ENCODE measurements at places on chromosomes 16 and 17. TPM values are rescaled to one million over a fixed set of nuclear protein-coding genes. Genes with fewer than 3 reads are reported as not detected.

The INCA1 gene
- polyA plus RNA-seq = not detected

The P2RX1 gene
- polyA plus RNA-seq = not detected

The SULT1A1 gene
- polyA plus RNA-seq = not detected

The NQO1 gene
- polyA plus RNA-seq = 5.1 TPM

The CNGB1 gene
- 20.7 TPM for polyA plus RNA-seq

The WNT3 gene
- polyA plus RNA-seq = 7.6 TPM

The TMIGD1 gene
- polyA plus RNA-seq = not detected

The KRT24 gene
- polyA plus RNA-seq = 0.83 TPM

The TGFB1I1 gene
- 0.38 TPM for polyA plus RNA-seq

The ZMYND15 gene
- not detected for polyA plus RNA-seq

The GPR179 gene
- polyA plus RNA-seq = not detected

The HOXB9 gene
- not detected for polyA plus RNA-seq

The DUSP3 gene
- 38.8 TPM for polyA plus RNA-seq

The MT4 gene
- polyA plus RNA-seq = not detected

The KRT33B gene
- not detected for polyA plus RNA-seq

The PSMD3 gene
- 117 TPM for polyA plus RNA-seq

The PSMC3IP gene
- polyA plus RNA-seq = 22.5 TPM

The TERF2IP gene
- polyA plus RNA-seq = 706 TPM

The EXOC3L1 gene
- polyA plus RNA-seq = 0.96 TPM

The APRT gene
- 52.0 TPM for polyA plus RNA-seq

The CHST6 gene
- polyA plus RNA-seq = not detected

The SNRNP25 gene
- polyA plus RNA-seq = 45.3 TPM

The ZFP90 gene
- 73.6 TPM for polyA plus RNA-seq

The RAB26 gene
- 4.9 TPM for polyA plus RNA-seq

The NATD1 gene
- polyA plus RNA-seq = 2.5 TPM

The LPO gene
- polyA plus RNA-seq = not detected
